ENCODE measurements at places on chromosomes 1 and 21. TPM values are rescaled to one million over a fixed set of nuclear protein-coding genes. Genes with fewer than 3 reads are reported as not detected.
A peak's percentile ranks its signal among the peaks of the same experiment; 100 is the strongest.

DNA sequence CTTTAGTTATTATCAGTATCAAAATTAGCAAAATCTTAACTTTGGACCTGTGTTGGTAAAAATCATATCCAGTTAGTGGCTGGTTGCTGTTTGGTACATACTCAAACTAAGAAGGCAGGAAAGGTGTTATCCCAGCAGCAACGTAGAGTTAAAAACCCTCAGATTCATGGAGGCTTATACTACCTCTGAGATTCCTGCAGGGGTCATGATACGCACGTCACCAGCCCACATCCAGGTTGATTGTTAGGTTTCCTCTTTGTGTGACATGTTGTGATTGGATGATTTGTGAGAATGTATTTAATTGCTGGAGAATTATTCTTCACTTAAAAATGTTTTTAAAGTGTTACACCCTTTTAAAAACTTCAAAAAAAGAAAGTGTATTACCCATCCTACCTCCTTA lies 423.3 kb upstream of the ADGRL2 start:
- no peak overlapping the region for H3K27ac ChIP-seq
- peaks cover under 1% of the 10 kb centered on the region for H3K27me3 ChIP-seq
- no peaks in the 10 kb centered on the region for H3K36me3 ChIP-seq
- no peak for DNase-seq
- no peaks in the 10 kb centered on the region for H3K4me1 ChIP-seq
- H3K4me3 ChIP-seq, result no peak overlapping the region

Gene SLC44A3
- not detected for total RNA-seq

- H3K27ac ChIP-seq, result no peak overlapping the region
- no peaks in the 10 kb centered on the region for H3K4me1 ChIP-seq
- H3K36me3 ChIP-seq, result no peaks in the 10 kb centered on the region
- no peak overlapping the region for H3K4me3 ChIP-seq
Observed at GRCh38 chr1:95561346-95561745, 327.3 kb downstream of the RWDD3 start.

- H3K4me1 ChIP-seq, result peaks cover 29% of the 10 kb centered on the region
- no peaks in the 10 kb centered on the region for H3K27me3 ChIP-seq
- peaks cover 40% of the 10 kb centered on the region for H3K36me3 ChIP-seq
- no peak overlapping the region for H3K4me3 ChIP-seq
Observed at GRCh38 chr1:176136891-176137290, 70.2 kb downstream of the COP1 start.

- H3K4me1 ChIP-seq, result peaks cover 13% of the 10 kb centered on the region
- no peak overlapping the region for H3K4me3 ChIP-seq
- H3K27ac ChIP-seq, result no peak overlapping the region
- no peaks in the 10 kb centered on the region for H3K27me3 ChIP-seq
- H3K36me3 ChIP-seq, result peaks cover 15% of the 10 kb centered on the region
- DNase-seq, result no peak
Observed at GRCh38 chr1:84508510-84508909, 2.1 kb upstream of the GNG5 start.

GRCh38 chr1:102191723-102192122 lies 195.0 kb upstream of the OLFM3 start:
- H3K27ac ChIP-seq, result no peak overlapping the region
- no peaks in the 10 kb centered on the region for H3K27me3 ChIP-seq
- DNase-seq, result peak; percentile 13
- no peak overlapping the region for H3K4me3 ChIP-seq
- H3K36me3 ChIP-seq, result no peaks in the 10 kb centered on the region

GRCh38 chr1:153627715-153628626 lies at the start of gene S100A1:
S100A1 (plus strand) TSS chr1:153628434; CDS start chr1:153630522, 2,088 bp downstream.
- H3K27me3 ChIP-seq, result peaks cover 10% of the 10 kb centered on the region
- no peaks in the 10 kb centered on the region for H3K36me3 ChIP-seq
- no peak within 1 kb of the TSS for H3K27ac ChIP-seq
- no peak for DNase-seq
- H3K4me1 ChIP-seq, result peaks cover 17% of the 10 kb centered on the region

- no peak for DNase-seq
- H3K4me3 ChIP-seq, result no peak overlapping the region
- H3K27ac ChIP-seq, result no peak overlapping the region
- no peaks in the 10 kb centered on the region for H3K4me1 ChIP-seq
- no peaks in the 10 kb centered on the region for H3K27me3 ChIP-seq
- H3K36me3 ChIP-seq, result no peaks in the 10 kb centered on the region
Observed at GRCh38 chr1:196493881-196494280, 114.4 kb downstream of the KCNT2 start.

- H3K4me1 ChIP-seq, result peaks cover 2% of the 10 kb centered on the region
- H3K4me3 ChIP-seq, result no peak overlapping the region
- DNase-seq, result no peak
Observed at GRCh38 chr1:228176024-228176395, 10.4 kb downstream of the IBA57 start.

Gene S100A16
- not detected for total RNA-seq

GRCh38 chr1:163361123-163361934 lies 39.6 kb downstream of the NUF2 start:
- H3K27me3 ChIP-seq, result peaks cover 5% of the 10 kb centered on the region
- H3K4me1 ChIP-seq, result peaks cover 2% of the 10 kb centered on the region
- no peak overlapping the region for H3K27ac ChIP-seq

Gene SWT1
- 2.9 TPM for total RNA-seq

Gene VHLL
- not detected for total RNA-seq

GRCh38 chr1:150152772-150153456 lies 3.2 kb downstream of the PLEKHO1 start:
- H3K4me1 ChIP-seq, result peaks cover 37% of the 10 kb centered on the region
- H3K36me3 ChIP-seq, result peaks cover 4% of the 10 kb centered on the region
- no peak overlapping the region for H3K4me3 ChIP-seq

DNA sequence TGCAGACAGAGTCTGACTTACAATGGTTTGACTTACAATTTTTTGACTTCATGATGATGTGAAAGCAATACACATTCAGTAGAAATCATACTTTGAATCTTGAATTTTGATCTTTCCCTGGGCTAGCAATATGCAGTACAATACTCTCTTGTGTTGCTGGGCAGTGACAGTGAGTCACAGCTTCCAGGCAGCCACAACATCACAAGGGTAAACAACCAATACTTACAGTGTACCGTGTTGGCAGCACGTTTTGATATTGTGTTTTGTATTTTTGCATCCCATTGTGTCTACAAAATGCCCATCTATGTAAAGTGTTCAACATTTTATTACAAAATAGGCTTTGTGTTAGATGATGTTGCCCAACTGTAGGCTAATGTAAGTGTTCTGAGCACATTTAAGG lies 150.9 kb downstream of the NTMT2 start:
- peaks cover 8% of the 10 kb centered on the region for H3K27me3 ChIP-seq
- H3K4me1 ChIP-seq, result no peaks in the 10 kb centered on the region
- no peaks in the 10 kb centered on the region for H3K36me3 ChIP-seq
- no peak overlapping the region for H3K27ac ChIP-seq
- no peak overlapping the region for H3K4me3 ChIP-seq

- H3K27ac ChIP-seq, result no peak overlapping the region
- no peak overlapping the region for H3K4me3 ChIP-seq
- no peaks in the 10 kb centered on the region for H3K36me3 ChIP-seq
Observed at GRCh38 chr1:205294175-205294917, 27.2 kb downstream of the NUAK2 start.

Gene SASS6
- total RNA-seq, result 8.2 TPM

Gene HTR6
- total RNA-seq, result 0.19 TPM

DNA sequence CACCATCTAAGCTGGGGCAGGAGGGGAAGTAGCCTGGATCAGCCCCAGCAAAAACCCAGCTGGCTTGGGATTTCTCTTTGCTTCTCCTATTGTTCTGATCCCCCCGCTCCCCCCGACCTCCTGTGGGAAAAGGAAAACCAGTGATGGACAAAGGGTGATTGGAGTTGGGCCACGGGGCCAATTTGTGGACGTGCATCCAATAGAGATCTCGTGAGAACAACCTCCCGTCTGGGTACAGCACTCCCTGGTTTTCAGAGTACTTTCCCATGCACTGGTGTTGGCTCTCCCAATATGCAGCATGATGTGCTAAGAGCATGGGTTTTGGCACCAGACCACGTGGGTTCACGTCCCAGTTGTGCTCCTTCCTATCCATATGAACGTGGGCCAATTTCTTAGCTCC lies 9.0 kb downstream of the BLACAT1 start:
- H3K4me1 ChIP-seq, result no peaks in the 10 kb centered on the region
- H3K27me3 ChIP-seq, result peaks cover 14% of the 10 kb centered on the region
- H3K4me3 ChIP-seq, result no peak overlapping the region

Gene SPRR1A
- not detected for total RNA-seq

- DNase-seq, result no peak
- H3K27ac ChIP-seq, result no peak overlapping the region
- H3K27me3 ChIP-seq, result peaks cover 4% of the 10 kb centered on the region
- H3K36me3 ChIP-seq, result no peaks in the 10 kb centered on the region
Observed at GRCh38 chr21:41322496-41323382, 6.1 kb downstream of the FAM3B start.

Gene CNR2
- total RNA-seq, result not detected
